ENCODE measurements at places on chromosomes 4 and X.

- DNase-seq = no peak
These were observed 56.2 kb downstream of the CDS1 start for GRCh38 chr4:84639145-84639544.

DNA sequence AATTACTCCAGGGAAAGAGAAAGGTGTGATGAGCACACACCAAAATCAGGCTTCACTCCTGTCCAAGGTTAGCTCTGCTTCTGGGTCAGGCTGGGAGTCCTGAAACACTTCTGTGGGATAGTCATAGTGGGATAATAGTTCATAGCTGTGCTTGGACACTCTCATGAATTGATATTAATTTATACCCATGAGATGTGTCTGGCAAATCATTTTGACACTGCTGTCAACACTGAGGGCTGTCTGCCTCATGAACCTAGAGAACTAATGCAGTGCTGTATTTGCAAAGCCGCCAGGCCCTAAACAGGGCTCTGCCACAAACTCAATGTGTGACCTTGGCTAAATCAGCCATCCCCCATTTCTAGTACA lies 24.5 kb upstream of the PGRMC1 start:
- no peak for DNase-seq

GRCh38 chr4:119010909-119011606 lies 122.4 kb downstream of the SYNPO2 start:
- no peak for DNase-seq

- no peak for DNase-seq
These were observed 498.0 kb downstream of the STPG2 start for GRCh38 chr4:97645071-97645821.

GRCh38 chrX:3584415-3584996 lies 128.9 kb downstream of the PRKX start:
- no peak for DNase-seq

GRCh38 chr4:41878170-41878969 lies 56.9 kb upstream of the TMEM33 start:
- no peak for DNase-seq

- no peak for DNase-seq
These were observed 80.2 kb downstream of the ADGRA3 start for GRCh38 chr4:22435652-22436051.

DNA sequence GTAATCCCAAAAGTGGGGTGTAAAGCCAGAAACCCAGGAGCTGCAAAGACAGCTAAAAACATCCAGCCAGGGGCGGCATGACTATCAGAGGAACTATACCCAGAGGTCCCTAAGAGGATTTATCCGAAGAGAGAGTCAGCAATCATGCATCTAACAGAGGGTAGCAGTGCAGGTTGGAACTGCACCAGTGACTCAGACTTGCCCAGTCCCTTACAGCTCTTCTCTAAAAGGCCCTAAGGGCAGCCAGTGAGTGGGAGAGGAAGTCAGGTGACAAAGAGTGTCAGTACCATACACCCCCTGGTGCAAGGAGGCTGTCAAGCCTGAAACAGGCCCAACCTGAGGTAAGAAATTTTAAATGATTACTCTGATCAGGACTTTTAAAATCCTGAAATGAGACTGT lies 88.1 kb downstream of the CAMK2D start:
- peak; percentile 12 for DNase-seq

GRCh38 chr4:55765070-55765469 lies 54.5 kb upstream of the EXOC1L start:
- DNase-seq = no peak

DNA sequence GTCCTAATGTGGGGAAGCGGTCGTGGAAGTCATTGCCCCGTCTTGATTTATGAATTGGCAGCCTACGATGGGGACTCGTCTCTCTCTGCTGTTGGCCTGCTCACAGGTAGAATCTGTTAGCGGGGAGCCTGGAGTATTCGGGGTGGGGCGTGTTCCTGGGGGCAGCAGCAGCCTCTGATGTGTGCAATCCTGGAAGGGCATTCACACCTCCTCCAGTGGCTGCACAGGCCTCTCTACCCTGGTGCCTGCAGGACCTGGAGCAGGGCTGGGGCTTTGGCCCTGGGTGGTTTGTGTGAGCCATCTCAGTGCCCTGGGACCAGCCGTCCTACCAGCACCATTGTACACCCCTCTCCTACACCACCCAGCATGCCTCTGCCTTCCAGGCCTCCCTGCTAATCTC lies 340.9 kb downstream of the ARHGAP10 start:
- DNase-seq = no peak

- no peak for DNase-seq
These were observed 10.5 kb downstream of the LGI2 start for GRCh38 chr4:25020236-25020635.

GRCh38 chr4:86441175-86441936 lies 81.5 kb upstream of the MAPK10 start:
- DNase-seq = no peak

- no peak for DNase-seq
These were observed 76.5 kb upstream of the LSM6 start for GRCh38 chr4:146098978-146099377.

GRCh38 chrX:119885554-119886428 lies 9.9 kb upstream of the AKAP14 start:
- DNase-seq = no peak

DNA sequence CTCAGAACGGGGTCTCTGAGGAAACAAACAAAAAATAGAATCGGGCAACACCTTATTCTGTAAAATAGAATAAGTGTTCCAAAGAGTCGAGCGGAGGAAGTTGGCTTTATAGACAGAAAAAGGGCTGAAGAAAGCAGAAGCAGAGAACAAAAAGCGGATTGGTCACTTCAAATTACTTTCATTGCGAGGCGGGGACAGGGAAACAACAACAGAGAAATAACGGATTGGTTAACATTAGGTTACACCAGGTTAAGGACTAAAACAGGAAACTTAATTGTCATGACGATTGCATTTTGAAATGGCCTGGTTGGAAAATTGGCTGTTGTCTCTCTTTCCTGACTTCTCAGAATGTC lies 433 bp upstream of the COQ2 start:
- DNase-seq = no peak

- DNase-seq = no peak
These were observed 215.0 kb downstream of the IL15 start for GRCh38 chr4:141851246-141851891.

DNA sequence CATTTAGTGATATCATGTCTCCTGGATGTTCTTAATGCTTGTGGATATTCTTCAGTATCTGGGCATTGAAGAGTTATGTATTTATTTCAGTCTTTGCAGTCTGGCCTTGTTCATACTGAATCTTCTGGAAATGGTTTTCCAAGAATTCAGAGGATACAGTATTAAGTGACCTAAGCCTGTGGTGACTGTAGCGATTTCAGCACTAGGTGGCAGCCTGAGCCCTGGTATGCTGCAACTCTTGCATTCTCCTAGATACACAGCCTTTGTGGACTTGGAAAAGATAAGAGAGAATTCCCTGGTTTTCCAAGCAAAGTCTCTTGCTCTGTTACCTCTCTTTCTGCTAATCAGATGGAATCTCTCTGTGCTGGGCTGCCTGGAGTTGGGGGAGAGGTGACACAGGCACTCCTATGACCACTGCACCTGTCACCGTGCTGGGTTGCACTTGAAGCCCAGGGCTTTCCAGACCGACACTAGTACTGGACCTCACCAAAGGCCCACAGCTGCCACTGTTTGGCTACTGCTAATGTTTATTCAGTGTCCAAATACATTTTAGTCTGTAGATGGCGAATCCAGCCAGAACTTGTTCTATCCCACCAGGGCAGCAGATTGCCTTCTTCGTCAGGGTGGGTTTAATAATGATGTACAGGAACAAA lies 19.3 kb upstream of the SPIN2A start:
- no peak for DNase-seq

GRCh38 chr4:145609481-145610427 lies 9.4 kb upstream of the MMAA start:
- DNase-seq = peak; percentile 26

GRCh38 chrX:112760697-112761096 lies 79.9 kb downstream of the AMOT start:
- DNase-seq = no peak

GRCh38 chr4:77073106-77073809 lies 2.5 kb downstream of the CCNI start:
- no peak for DNase-seq

DNA sequence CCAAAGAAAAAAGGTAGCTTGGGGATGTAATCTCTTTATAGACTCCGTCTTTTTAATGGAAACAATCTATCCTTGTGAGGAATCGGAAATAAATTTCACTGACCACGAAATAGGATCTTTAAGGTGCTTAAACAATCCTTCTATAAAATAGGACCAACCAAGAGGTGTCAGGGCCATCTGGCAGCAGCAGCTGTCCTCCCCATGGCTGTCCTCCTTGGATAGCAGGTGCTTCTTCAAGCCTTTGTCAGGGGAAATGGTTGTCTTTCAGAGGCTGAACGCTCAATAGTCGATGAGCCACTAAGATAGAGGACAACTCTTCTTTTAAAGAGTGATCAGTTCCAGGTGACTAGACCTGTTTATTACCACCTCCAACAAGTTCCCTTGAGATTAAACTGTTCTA lies 231.0 kb downstream of the ADGRL3 start:
- DNase-seq = no peak

GRCh38 chr4:105155426-105155825 lies 8.8 kb downstream of the TET2 start:
- DNase-seq = no peak

GRCh38 chr4:164221631-164222030 lies 532.3 kb upstream of the SMIM31 start:
- DNase-seq = no peak

- DNase-seq = no peak
These were observed 97.8 kb upstream of the ANK2 start for GRCh38 chr4:112951362-112952312.

DNA sequence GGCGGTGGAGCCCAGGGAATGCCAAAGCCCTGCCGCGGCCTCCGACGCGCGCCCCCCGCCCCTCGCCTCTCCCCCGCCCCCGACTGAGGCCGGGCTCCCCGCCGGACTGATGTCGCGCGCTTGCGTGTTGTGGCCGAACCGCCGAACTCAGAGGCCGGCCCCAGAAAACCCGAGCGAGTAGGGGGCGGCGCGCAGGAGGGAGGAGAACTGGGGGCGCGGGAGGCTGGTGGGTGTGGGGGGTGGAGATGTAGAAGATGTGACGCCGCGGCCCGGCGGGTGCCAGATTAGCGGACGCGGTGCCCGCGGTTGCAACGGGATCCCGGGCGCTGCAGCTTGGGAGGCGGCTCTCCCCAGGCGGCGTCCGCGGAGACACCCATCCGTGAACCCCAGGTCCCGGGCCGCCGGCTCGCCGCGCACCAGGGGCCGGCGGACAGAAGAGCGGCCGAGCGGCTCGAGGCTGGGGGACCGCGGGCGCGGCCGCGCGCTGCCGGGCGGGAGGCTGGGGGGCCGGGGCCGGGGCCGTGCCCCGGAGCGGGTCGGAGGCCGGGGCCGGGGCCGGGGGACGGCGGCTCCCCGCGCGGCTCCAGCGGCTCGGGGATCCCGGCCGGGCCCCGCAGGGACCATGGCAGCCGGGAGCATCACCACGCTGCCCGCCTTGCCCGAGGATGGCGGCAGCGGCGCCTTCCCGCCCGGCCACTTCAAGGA lies at the start of gene FGF2:
Gene FGF2 (plus strand): TSS at position 279 of the 705 bp plus-strand sequence. CDS start 344 bp downstream, at position 623.
- no peak for DNase-seq

GRCh38 chr4:26648260-26648659 lies 64.4 kb downstream of the TBC1D19 start:
- no peak for DNase-seq

- DNase-seq = no peak
These were observed 98.8 kb upstream of the STOX2 start for GRCh38 chr4:183806341-183806740.

GRCh38 chr4:48603366-48604003 lies 113.4 kb downstream of the ZAR1 start:
- no peak for DNase-seq

DNA sequence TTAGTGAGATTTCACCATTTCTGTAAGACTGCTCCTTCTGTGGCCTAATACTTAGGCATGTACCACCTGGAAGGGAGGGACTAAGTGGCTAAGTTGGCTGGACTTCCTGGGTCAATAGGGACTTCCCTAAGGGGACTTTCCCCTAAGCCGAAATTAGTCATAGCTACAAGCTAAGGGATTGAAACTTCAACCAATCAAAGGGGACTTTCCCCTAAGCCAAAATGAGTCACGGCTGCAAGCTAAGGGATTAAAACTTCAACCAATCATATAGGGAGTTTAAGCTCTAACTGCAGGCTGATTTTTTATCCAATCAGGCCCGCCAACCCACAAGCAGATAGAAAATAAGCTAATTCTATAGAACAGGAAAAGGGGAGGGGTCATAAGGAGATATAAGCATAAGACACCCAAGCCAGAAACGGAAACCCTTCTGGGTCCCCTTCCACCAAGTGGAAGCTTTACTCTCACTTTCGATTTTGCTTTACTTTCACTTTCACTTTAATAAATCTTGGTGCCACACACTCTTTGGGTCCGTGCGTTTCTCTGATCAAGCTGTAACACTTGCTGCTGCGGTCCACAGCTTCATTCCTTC lies 382.8 kb downstream of the KLHL4 start:
- no peak for DNase-seq

GRCh38 chr4:15314974-15315373 lies 112.9 kb upstream of the C1QTNF7 start:
- no peak for DNase-seq

GRCh38 chr4:54909961-54910360 lies 215.4 kb downstream of the KDR start:
- DNase-seq = no peak

DNA sequence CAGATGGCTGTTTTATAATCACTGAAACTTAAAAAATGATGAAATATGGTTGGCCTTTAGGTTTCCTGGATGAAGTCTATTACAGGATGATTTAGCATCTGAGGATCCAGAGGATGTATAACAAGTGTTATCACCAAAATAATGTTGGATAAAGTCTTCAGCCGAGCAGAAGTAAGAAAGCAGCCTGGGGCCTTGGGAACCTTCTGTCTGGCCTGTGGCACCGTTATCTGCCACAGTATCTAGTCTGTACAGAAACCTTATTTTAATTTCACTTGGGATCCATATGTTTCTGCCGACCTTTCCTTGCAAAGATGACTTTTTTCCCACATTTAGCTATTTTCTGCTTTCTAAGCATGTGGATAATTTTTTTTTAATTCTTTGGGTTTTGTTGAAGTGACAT lies 20.5 kb upstream of the ANTXR2 start:
- DNase-seq = no peak

DNA sequence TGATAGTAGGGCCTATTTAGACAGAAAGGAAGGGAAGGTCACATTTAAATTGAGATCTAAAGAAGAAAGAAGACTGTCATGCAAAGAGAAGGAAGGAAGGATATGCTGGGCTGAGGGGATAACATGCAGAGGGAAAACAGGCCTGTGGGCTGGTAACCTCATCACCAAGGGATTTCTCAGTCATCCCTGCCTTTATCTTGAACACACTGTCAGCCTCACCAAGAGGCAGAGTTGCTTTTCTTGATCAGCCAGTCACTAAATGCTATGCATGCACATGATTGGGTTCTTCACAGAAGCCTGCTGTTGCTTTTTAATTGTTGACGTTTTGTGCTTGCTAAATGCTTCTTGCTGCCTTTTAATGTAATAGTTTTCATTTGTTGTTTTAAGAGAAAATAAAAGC lies 113.0 kb downstream of the ARHGAP24 start:
- DNase-seq = no peak

- no peak for DNase-seq
These were observed 68.7 kb upstream of the TEX13D start for GRCh38 chrX:124263743-124264142.

Data from stimulated activated CD8-positive, alpha-beta memory T cell treated with anti-CD3 and anti-CD28 coated beads, Interleukin-4, amount 100 ng/mL, for 4 hours (primary cell).